HCT116 (cell line): ENCODE measurements at places on chromosomes 5 and 9.
A peak's percentile ranks its signal among the peaks of the same experiment; 100 is the strongest.

- peaks cover 11% of the 10 kb centered on the region for H3K27me3 ChIP-seq
- no peak for DNase-seq
- H3K4me1 ChIP-seq = peaks cover 16% of the 10 kb centered on the region; the same call in 1 of the 2 replicates
- peak overlapping the region; percentile 86 for H3K4me3 ChIP-seq
- no peaks in the 10 kb centered on the region for H3K36me3 ChIP-seq
These were observed 511 bp upstream of the SPDL1 start for GRCh38 chr5:169583101-169583423.

DNA sequence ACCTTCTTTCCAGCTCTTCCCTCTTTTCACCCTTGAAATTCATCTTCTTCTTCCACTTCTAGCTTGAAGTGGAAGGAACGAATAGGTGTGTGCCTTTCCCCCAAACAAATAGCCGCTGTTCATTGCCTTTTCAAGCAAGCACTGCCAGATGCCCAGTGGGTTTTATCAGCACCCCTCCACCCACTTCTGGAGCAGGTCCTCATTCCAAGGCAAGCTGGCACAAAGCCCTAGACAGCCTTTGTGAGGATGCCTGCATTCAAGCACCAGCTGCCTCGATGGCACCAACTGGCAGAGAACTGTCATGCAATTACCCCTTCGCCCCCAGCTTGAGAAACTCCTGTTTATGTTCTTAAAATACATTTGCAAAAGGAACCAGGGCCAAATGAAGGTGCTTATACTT lies 36.5 kb downstream of the SERINC5 start:
- H3K27me3 ChIP-seq = no peaks in the 10 kb centered on the region
- H3K4me3 ChIP-seq = no peak overlapping the region
- no peak for DNase-seq

- DNase-seq = no peak
- no peaks in the 10 kb centered on the region for H3K27me3 ChIP-seq
- no peaks in the 10 kb centered on the region for H3K36me3 ChIP-seq
- peaks cover 21% of the 10 kb centered on the region for H3K4me1 ChIP-seq
- no peak overlapping the region for H3K27ac ChIP-seq
These were observed 2.2 kb upstream of the ELL2 start for GRCh38 chr5:95963650-95964410.

DNA sequence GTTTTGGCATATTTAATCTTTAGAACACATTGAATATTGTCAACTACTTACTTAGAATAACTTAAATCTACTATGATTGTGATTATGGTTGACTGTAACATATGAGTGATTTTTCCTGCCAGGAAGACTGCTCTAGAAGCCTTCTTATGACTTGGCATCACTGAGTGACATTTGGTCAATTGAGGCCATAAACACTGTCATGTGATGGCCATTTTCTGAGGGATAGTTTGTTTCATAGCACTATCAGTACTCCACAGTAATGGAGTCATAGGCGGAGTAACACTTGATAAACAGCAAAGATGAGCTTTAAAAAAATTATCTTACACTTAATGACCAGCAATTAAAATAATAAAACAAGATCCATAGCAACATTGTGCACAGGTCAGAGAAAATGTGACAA lies 31.0 kb downstream of the C9orf40 start:
- no peak overlapping the region for H3K4me3 ChIP-seq
- no peak overlapping the region for H3K27ac ChIP-seq
- H3K36me3 ChIP-seq = no peaks in the 10 kb centered on the region

GRCh38 chr5:145854651-145855258 lies 18.1 kb downstream of the GRXCR2 start:
- peak overlapping the region; percentile 9; the same call in 1 of the 2 replicates for H3K27ac ChIP-seq
- H3K36me3 ChIP-seq = no peaks in the 10 kb centered on the region
- peaks cover 29% of the 10 kb centered on the region for H3K4me1 ChIP-seq
- peak overlapping the region; percentile 27 for H3K4me3 ChIP-seq
- DNase-seq = peak; percentile 77

- peak overlapping the region; percentile 72 for H3K4me3 ChIP-seq
- H3K27me3 ChIP-seq = no peaks in the 10 kb centered on the region
- DNase-seq = peak; percentile 68
- peaks cover 30% of the 10 kb centered on the region for H3K4me1 ChIP-seq
These were observed 3.4 kb upstream of the ZBTB5 start for GRCh38 chr9:37468620-37469019.

- no peaks in the 10 kb centered on the region; the same call in 1 of the 2 replicates for H3K27me3 ChIP-seq
- H3K4me3 ChIP-seq = no peak overlapping the region
- H3K4me1 ChIP-seq = no peaks in the 10 kb centered on the region
- H3K27ac ChIP-seq = no peak overlapping the region
- no peak for DNase-seq
- H3K36me3 ChIP-seq = no peaks in the 10 kb centered on the region
These were observed 461.3 kb upstream of the RORB start for GRCh38 chr9:74035786-74036185.

- H3K36me3 ChIP-seq = no peaks in the 10 kb centered on the region
- H3K27ac ChIP-seq = no peak overlapping the region
- no peaks in the 10 kb centered on the region for H3K27me3 ChIP-seq
- no peaks in the 10 kb centered on the region for H3K4me1 ChIP-seq
- no peak overlapping the region for H3K4me3 ChIP-seq
These were observed 64.3 kb downstream of the CDH18 start for GRCh38 chr5:19923742-19924141.

GRCh38 chr9:85522459-85523092 lies 219.2 kb downstream of the AGTPBP1 start:
- no peaks in the 10 kb centered on the region for H3K27me3 ChIP-seq
- no peak for DNase-seq
- no peak overlapping the region for H3K27ac ChIP-seq
- no peaks in the 10 kb centered on the region for H3K4me1 ChIP-seq

- no peak for DNase-seq
- no peaks in the 10 kb centered on the region for H3K4me1 ChIP-seq
- peaks cover 5% of the 10 kb centered on the region for H3K27me3 ChIP-seq
- H3K4me3 ChIP-seq = no peak overlapping the region
These were observed 73.2 kb downstream of the ACER2 start for GRCh38 chr9:19481971-19482404.

DNA sequence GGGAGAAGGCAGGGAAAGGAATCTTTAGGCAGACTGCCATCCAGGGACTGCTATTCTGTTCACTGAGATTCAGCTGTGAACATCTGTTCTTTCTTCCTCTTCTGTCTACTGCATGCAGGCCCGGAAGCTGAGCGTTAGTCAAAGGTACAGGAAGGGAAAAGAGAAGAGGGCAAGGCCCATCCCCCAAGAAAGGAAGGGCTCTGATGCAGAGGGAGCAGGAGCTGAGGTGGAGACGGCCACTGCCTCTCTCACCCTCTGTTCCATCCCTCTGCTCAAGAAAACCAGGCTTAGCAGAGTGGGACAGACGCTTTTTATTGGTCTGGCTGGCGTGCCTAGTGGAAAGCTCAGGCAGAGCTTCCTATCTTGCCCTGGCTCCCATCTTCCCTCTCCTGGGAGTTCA lies 57.6 kb downstream of the PFDN1 start:
- peaks cover 7% of the 10 kb centered on the region; the same call in 1 of the 2 replicates for H3K36me3 ChIP-seq
- no peak overlapping the region for H3K27ac ChIP-seq
- no peak overlapping the region for H3K4me3 ChIP-seq
- H3K27me3 ChIP-seq = no peaks in the 10 kb centered on the region
- DNase-seq = no peak
- peaks cover 20% of the 10 kb centered on the region for H3K4me1 ChIP-seq

- DNase-seq = no peak
- no peak overlapping the region for H3K27ac ChIP-seq
- H3K4me3 ChIP-seq = no peak overlapping the region
- no peaks in the 10 kb centered on the region for H3K27me3 ChIP-seq
These were observed 74.8 kb downstream of the PSMB7 start for GRCh38 chr9:124340219-124341069.

GRCh38 chr5:81513982-81514381 lies 120.0 kb upstream of the ACOT12 start:
- no peaks in the 10 kb centered on the region for H3K4me1 ChIP-seq
- no peak for DNase-seq
- no peak overlapping the region for H3K27ac ChIP-seq
- no peak overlapping the region for H3K4me3 ChIP-seq

DNA sequence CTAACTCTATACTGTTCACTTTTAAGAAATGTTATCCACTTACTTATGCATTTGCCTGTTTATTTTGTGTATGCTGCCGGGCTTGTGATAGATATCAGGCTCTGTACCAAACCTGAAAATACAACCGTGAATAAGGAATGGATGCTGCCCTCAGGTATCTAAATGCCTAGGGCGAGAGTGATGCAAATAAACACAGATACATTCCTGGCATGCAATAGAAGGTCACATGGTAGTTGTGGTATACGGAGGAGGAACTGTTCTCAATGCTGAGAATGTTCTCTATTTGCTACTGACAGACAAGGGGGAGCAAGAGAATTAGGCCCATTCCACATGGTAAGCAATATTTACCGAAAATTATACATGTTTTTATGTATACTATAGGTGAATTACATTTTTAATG lies 227.8 kb downstream of the ICE1 start:
- peaks cover 27% of the 10 kb centered on the region for H3K27me3 ChIP-seq
- H3K4me1 ChIP-seq = no peaks in the 10 kb centered on the region
- DNase-seq = no peak
- no peak overlapping the region for H3K4me3 ChIP-seq
- no peak overlapping the region for H3K27ac ChIP-seq
- no peaks in the 10 kb centered on the region for H3K36me3 ChIP-seq

DNA sequence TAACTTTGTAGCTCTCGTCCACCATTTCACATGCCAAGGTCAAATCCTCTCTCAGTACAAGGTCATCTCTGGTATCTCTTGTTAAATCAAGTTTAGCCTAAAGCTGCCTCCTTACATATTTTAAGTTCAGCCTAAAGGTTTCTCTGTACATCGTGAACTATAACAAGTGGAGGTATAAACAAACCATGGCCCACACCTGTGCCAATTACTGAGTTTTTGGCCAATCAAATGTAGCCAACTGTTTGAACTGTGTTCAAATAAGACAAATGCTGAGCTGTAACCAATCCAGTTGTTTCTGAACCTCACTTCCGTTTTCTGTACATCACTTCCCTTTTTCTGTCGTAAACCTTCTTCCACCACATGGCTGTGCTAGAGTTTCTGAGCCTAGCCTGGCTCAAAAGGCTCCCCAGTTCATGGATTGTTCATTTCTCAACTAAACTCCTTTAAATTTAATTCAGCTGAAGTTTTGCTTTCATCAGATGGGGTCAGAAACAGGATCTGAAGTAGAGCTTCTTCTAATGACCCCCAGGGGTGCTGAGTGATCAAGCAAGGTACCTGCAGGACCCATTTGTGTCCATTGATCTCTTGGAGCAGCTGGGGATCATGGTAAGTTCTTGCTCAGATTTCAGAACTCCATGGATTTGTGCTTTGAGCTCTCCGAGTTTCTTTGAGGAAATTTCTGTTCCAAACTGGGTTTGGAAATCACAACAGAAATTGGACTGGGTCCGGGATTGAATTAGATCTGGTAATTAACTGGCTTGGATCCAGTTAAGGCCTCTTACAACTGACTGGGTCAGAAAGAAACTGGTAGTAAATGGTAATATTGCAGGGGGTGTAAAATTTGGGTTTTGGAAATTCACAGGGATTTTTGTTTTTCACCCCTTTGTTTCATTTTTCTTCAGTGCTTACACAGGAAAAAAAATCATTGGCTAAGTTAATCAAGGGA lies 11.0 kb upstream of the NANS start:
- peak; percentile 87 for DNase-seq
- H3K4me3 ChIP-seq = peak overlapping the region; percentile 80
- H3K27me3 ChIP-seq = no peaks in the 10 kb centered on the region
- H3K4me1 ChIP-seq = peaks cover 24% of the 10 kb centered on the region

DNA sequence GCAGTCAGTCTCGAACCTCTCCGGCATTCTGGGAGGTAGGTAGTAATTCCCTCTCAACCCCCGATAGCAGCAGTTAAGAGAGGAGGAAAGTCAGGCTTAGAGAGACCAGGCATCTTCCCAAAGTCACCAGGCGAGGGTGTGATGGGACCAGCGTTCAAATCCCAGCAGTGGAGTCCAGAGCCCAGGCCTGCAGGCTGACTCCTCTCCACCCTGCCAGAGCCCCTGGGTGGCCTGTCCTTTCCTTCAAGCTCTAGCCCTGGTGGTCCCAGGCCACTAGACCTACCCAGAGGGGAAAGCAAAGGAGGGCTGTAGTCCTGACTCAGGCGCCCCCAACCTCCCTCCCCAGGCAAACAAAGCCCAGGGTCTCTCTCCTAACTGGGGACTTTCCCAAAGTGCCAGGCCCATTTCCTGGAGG lies 4.2 kb upstream of the NR5A1 start:
- no peak overlapping the region for H3K4me3 ChIP-seq
- no peak for DNase-seq
- H3K27ac ChIP-seq = no peak overlapping the region
- H3K27me3 ChIP-seq = no peaks in the 10 kb centered on the region

DNA sequence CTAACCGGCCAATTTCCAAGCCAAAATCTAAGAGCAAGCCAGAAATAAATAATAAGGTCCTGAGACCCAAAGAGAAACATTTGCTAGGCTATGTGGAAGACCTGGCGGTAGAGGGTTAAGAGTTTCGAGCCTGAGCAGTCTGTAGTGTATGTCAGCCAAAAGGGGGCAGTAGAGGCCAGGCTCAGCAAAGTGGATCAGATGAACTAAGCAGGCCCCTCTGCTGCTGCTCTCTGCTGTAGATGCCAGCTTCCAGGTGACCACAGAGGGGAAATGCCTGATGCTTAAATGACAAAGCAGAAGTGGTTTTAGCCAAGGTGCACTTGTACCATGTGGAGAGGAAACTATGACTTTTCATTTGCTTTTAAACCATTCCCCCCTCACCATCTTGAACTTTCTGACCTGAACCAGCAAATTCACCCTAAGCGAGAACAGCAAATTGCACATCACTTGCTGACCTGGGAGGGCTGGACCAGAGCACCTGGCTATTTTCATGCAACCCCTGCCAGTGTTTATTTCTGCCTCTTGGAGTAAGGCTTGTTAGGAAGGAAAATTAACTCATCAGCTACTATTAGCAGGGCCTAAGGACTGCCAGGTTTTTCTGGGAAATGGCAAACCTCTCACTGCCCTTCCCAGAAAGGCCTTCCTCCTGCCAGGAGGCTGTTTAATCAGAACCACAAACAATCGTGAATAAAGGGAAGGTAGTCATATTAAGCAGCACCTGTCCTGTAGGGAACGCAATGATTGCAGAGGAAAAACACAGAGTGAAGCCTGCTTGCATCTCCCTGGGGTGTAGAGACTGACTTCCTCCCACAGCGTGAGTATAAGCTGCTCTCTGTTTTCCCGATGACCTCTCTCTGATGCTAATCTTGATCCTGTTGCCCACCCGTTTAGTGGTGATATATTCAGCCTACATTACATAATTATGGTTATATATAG lies 818.2 kb downstream of the TLR4 start:
- no peak for DNase-seq
- H3K36me3 ChIP-seq = no peaks in the 10 kb centered on the region
- H3K4me1 ChIP-seq = no peaks in the 10 kb centered on the region
- H3K27ac ChIP-seq = no peak overlapping the region
- H3K4me3 ChIP-seq = no peak overlapping the region
- H3K27me3 ChIP-seq = no peaks in the 10 kb centered on the region

- H3K27ac ChIP-seq = no peak overlapping the region
- DNase-seq = no peak
- no peaks in the 10 kb centered on the region; the same call in 1 of the 2 replicates for H3K4me1 ChIP-seq
- H3K4me3 ChIP-seq = no peak overlapping the region
- no peaks in the 10 kb centered on the region for H3K27me3 ChIP-seq
These were observed 15.0 kb upstream of the GLRX start for GRCh38 chr5:95837492-95837891.

GRCh38 chr5:30041831-30042385 lies 1151.6 kb upstream of the CDH6 start:
- no peak overlapping the region for H3K27ac ChIP-seq
- no peak for DNase-seq
- no peak overlapping the region for H3K4me3 ChIP-seq
- no peaks in the 10 kb centered on the region for H3K36me3 ChIP-seq
- H3K4me1 ChIP-seq = no peaks in the 10 kb centered on the region
- H3K27me3 ChIP-seq = no peaks in the 10 kb centered on the region

GRCh38 chr5:134143431-134143830 lies 28.9 kb downstream of the TCF7 start:
- no peak overlapping the region for H3K27ac ChIP-seq
- peaks cover 16% of the 10 kb centered on the region; the same call in 1 of the 2 replicates for H3K4me1 ChIP-seq
- H3K27me3 ChIP-seq = no peaks in the 10 kb centered on the region
